ENCODE measurements at places on chromosomes 11 and 22.

DNA sequence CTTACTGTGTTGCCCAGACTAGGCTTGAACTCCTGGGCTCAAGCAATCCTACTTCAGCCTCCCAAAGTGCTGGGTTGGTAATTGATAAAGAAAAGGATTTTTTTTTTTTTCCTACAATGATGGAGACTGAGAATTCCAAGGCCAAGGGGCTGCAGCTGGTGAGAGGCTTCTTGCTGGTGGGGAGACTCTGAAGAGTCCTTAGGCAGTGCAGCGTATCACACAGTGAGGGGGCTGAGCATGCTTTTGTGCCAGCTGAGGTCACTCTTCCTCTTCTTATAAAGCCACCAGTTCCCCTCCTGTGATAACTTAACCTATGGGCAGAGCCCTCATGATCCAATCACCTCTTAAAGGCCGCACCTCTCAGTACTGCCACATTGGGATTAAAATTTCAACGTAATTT lies 28.2 kb upstream of the CCDC81 start:
- no peak for DNase-seq

DNA sequence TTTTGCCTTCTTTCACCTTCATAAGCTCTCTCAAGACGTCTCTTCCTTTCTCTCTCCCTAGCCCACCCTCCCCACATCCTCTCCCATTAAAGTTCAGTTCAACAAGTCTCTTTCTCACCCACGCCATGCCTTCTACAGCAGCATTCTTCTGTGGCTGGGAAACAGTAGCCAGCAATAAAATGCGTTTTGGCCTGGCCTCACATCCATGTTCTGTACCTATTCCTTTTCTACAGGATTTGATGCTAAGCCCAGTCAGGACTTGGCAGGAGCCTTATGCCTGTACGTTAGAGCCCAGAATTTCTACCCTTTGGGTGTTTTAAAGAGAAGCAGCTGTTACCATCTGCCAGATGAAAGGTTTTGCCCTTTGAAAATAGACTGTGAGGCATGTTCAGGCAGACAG lies 7.1 kb upstream of the CD44 start:
- no peak for DNase-seq

GRCh38 chr11:83249972-83250593 lies 36.1 kb downstream of the CCDC90B start:
- DNase-seq, result no peak

DNA sequence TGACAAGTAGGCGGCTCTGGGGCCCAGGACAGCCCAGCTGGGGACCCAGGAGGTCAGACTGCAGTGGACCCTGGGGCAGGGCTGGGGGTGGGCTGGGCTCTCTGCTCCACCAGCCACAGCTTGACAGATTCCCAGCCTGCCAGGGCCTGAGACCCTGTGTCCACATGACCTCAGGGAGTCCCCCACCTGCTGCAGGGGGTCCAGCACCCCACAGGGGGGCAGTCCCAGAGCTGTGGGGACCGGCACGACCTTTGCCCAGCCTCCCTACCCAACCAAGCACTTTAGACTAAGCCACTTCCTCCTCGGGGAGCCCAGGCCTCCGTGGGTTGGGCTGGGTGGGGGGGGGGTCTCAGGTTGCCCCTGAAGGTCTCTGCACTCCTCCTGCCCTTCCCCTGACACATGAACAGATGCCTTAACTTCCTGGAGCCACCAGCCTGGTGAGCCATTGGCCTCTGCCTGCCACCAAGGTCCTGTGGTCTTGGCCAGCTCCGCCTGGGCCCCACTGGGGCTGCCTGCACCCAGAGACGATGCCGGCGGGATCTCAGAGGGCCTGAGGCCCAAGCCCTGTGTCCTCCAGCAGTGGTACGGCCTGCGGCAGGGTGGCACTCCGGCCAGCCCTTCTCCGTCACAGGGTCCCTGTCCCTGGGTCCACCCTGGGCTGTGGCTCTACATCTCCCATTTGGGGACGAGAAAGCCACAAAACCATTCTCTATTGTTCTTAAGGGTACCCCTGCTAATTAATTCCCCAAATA lies 3.4 kb downstream of the CCDC188 start:
- no peak for DNase-seq

DNA sequence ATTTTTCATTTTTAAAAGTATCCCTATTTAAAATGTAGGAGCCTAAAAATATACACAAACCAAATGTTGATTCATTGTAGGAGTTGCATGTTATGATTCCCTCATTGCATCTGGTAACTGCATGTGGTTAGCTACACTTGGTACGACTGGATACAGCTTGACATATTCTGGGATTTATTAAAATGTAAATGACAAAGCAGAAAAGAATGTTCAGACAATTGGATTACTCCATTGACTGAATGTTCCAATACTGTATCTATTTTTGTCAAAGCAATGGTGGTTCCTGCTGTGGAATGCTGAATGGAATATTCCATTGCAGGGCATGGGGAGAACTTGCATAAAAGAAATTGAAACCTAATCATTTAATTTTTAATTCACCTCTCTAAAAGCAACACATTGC lies 30.8 kb downstream of the BLID start:
- DNase-seq, result no peak

DNA sequence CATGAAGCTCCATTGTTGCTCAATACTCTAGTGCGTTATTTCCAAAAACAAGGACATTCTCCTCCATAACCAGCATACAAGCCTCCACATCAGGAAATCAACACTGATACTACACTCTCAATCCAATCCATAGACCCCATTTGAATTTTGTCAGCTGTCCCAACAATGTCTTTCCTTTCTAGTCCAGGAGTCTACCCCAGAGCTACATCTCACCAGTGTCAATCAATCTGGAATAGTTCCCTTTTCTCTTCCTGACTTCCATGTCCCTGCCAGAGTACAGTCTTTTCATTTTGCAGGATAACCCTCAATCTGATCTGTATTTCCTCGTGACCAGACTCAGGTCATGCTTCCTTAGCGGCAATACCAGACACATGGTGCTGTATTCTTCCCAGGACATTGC lies 43.0 kb downstream of the TCF20 start:
- no peak for DNase-seq

DNA sequence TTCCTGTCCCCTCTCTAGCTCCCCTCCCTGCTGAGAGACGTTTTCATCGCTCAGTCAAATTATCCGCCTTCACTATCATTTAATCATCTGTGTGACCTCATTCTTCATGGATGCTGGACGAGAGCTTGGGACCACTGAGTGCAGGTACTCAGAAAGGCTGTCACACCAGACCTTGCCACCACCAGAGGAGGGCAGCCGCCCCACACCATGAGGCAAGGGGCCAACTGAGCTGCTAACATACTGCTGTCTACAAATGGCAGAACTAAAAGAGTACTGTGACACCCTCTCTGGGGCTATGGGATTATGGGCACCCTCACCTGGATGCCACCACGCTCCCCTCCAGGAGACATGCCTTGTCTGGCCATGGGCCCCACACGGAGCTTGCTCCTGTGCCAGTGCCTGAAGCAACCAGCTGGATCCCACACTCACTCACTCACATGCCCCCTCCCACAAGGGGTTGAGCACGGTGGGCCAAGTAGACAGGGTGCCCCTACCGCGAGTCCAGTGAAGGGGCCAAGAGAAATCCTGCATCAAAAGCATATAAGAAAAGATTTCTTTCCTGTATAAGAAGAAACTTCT lies 670.0 kb upstream of the CCDC90B start:
- no peak for DNase-seq

DNA sequence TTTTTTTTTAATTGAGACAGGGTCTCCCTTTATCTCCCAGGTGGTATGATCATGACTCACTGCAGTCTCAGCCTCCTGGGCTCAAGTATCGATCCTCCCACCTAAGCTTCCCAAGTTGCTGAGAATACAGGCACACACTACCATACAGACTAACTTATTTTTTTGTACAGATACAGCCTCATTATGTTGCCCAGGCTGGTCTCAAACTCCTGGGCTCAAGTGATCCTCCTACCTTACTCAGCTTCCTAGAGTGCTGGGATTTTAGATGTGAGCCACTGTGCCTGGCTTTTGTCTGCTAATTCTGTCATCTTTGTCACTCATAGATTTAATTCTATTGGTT lies 43.5 kb downstream of the CBL start:
- no peak for DNase-seq

GRCh38 chr11:102473543-102473942 lies 21.0 kb upstream of the TMEM123 start:
- no peak for DNase-seq

DNA sequence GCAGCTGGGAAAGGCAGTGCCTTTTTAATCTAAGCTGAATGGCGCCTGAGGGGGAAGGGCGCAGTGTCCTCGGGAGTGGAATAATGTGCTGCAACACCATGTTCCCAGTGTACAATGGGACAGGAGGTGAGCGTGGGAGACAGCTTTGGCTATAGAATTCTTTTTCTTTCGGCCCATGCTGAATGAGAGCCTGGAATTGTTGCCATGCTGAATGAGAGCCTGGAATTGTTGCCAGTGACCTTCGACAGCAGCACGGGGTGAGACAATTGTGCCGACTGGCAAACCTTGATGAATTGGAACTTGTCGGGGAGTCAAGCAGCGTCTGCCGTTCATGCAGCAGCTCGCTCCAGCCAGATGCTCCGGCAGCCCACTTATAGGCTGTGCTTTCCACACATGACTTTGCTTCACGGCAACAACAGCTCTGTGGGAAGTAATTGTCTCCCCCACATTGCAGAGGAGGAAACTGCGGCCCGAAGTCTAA lies 141.4 kb upstream of the E2F8 start:
- no peak for DNase-seq

DNA sequence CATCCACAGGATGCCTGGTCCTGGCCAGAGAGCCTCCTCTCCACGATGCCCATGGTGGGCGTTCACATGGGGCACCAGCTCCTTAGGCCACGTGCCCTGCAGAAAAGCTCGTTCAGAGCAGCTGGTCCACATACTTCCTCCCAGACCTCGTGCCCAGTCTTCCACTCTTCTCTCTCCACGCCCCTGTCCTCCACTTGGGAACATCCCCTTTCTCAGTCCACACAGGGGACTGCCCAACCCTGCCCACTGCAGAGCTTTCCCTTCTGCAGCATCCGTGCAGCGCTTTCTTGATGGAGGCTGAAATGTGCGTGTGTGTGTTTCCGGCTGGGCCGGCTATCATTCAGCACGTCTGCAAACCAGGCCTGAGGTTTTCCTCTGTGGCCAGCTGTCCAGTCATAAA lies 11.3 kb downstream of the TPCN2 start:
- no peak for DNase-seq

- DNase-seq, result no peak
Observed at GRCh38 chr11:14334893-14335292, 24.1 kb downstream of the RRAS2 start.

- DNase-seq, result no peak
Observed at GRCh38 chr11:109062871-109063270, 359.1 kb upstream of the C11orf87 start.

- DNase-seq, result no peak
Observed at GRCh38 chr11:17719938-17720795, 796 bp downstream of the MYOD1 start.

DNA sequence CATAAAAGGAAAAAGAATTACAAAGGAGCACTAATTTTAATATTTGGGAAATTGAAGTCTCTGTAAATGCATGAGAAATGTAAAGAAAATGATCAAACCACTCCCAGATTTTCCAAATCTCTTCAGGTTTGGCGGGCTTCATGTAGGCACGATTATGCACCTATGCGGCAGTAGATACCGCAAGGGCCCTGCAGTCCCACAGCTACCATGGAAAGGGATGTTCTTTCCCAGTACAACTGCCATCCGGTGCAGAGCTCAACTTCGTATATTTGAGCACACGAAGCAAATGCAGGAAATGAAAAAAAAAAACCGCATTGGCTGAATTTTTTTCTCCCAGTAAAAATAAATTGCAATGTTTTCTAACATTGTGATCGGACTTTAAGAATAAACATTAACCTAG lies 1.4 kb downstream of the SLC17A6 start:
- no peak for DNase-seq

GRCh38 chr11:3111466-3111865 lies 53.6 kb downstream of the OSBPL5 start:
- DNase-seq, result no peak

- DNase-seq, result no peak
Observed at GRCh38 chr11:65651589-65652510, 10.9 kb downstream of the RELA start.

- no peak for DNase-seq
Observed at GRCh38 chr11:45217991-45218390, 68.2 kb downstream of the SYT13 start.

DNA sequence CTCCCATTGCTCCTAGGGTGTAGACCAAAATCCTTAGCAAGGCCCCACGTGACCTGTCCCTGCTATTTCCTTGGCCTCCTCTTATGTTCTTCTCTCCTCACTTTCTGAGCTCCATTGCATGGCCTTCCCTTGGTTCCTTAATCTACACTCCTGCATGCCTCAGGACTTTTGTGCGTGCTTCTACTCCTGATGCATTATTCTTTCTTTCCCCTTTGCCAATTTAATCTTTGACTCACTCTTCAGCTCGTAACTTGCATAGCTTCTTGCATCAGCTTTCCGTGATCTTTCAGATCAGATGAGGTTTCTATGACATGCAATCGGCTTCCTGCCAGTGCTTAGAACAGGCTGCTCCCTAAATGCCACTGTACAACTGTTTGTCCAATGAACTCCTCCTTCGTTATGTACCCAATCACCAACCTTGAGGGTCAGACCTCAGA lies 261.6 kb upstream of the CADM1 start:
- no peak for DNase-seq

GRCh38 chr22:36204632-36205015 lies 3.0 kb upstream of the APOL4 start:
- no peak for DNase-seq
